ENCODE measurements at places on chromosomes 16 and 17.

GRCh38 chr17:27233059-27233458 is 60.9 kb upstream of the WSB1 start:
- no peak for DNase-seq

DNA sequence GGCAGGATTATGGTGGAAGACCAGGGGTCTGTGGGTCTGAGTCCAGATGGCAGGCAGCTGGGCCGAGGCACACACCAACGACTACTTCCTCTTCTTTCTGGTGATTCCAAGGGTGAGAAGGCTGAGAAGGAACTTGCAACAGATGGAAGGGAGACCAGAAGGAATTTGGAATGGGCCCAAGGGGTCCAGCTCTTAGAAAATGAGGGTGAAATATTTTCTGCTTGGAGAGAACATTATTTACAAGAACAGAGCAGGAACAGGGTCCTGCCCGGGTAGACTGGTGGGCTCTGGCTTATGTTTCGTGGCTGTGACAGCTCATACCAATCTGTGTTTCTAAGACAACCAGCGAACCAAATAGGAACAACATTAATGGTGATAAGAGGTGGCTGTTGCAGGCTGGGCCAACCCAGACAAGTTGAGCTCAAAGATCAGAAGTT is 36.6 kb downstream of the CCDC42 start:
- DNase-seq = no peak

- no peak for DNase-seq
Measured at GRCh38 chr16:68470461-68471150, 22.3 kb upstream of the SMPD3 start.

- no peak for DNase-seq
Measured at GRCh38 chr16:87789437-87790291, 23.9 kb upstream of the KLHDC4 start.

DNA sequence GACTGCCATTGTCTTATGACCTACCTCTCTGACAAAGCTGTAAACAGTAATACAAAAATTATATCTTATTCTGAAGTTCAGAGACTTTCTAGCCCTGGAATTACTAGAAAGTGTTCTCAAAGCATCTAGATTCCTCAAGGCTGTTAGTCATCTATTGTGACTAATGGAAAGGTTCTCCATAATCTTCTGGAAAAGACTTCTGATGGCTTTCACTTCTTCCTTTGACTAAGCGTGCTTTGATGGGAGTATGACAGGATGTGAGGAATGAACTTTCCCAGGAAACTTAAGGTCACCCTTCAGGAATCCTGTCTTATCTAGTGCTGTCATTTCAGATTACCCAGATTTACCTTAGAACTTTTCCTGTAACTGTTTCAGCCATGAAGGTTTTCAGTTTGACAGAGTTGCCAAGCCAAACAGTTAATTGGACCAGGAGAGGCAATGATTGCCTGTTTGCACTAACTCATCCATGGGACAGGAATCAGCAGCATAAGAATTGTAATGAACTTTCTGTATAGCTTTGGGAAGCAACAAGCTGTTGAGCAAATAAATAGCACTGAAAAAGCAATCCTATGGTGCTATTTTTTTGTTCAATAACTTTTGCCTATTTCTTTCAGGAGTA is 43.5 kb downstream of the AP2B1 start:
- DNase-seq = no peak

GRCh38 chr16:10652730-10653590 is 41.8 kb downstream of the TEKT5 start:
- DNase-seq = no peak

- DNase-seq = no peak
Measured at GRCh38 chr16:35150805-35151312, 1691.4 kb downstream of the TP53TG3F start.

DNA sequence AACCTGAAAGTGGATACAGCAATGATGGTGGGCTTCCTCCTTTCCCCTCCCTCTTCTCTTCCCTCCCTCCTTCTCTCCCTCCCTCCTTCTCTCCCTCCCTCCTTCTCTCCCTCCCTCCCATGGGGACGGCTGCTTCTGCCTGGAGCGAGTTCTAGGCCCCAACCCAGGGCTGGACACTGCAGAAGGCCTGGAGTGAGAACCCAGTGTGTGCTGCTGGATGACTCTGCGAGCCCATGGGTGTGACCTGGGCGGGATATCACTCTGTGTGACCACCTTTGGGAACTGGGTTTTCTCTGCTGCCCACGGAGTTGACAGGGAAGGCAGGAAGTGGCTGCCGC is 242.6 kb upstream of the GSE1 start:
- DNase-seq = no peak

DNA sequence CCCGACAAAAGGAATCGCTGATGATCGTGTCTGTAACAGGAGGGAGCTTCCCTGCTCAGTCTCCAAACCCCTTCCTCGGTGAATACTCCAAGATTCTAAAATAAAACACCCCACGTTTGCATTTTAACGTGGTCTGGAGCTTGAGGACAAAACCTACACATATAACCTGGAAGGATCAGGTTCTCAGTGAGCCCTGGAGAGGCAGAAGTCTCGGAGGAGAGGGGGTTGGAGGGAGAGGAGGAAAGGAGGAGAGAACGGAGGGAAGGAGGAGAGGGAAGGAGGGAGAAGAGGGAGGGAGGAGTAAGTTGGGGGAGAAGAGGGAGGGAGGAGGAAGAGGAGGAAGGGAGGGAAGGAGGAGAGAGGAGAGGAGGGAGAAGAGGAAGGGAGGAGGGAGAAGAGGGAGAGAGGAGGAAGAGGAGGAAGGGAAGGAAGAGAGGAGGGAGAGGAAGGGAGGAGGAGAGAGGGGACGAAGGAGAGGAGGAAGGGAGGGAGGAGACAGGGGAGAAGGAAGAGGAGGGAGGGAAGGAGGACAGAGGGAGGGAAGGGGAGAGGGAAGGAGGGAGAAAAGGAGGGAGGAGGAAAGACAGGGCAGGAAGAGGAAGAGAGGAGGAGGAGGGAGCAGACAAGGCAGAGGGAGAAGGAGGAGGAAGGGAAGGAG is 27.4 kb upstream of the GINS2 start:
- no peak for DNase-seq

DNA sequence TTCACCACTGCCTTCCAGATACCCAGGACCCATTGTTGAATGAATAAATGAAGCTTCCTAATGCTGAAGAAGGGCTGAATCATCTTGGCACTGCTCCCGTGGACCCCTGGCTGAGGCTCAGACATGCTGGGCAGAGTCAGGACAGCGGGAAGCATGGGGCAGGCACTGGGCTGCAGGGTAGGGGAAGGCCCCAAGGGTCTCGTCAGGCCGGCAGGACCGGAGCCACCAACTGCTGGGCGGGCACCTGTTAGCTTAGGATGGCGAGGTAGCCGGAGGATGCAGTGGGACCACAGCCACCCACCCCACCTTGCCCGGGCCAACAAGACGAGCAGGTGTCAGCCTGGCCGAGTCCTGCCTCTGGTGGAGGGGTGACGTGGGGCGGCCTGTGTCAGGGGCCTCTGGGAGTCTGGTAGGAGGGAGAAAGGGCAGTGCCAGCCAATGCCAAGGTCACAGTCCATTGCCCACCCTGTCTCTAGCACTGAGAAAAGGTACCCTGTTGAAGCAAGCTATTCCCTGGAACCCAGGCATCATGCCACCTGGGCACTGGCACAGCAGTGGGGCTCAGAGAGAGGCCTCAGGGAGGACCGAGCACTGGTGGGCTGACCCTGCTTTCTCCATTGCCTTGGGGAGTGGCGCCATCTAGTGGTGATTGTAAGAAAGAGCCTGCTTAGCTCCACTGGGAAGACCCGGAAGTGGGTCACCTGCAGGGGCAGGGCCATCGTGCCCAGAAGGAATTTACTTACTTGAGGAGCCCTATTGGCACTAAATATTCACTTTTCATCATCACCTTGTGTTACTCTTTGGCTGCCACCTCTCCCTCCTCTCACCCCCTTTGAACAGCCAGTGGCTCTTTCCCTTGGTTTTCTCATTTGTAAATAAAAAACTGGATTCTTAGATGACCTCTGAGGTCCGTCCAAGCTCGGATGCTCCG is 3.0 kb upstream of the DLX3 start:
- peak; percentile 52 for DNase-seq

DNA sequence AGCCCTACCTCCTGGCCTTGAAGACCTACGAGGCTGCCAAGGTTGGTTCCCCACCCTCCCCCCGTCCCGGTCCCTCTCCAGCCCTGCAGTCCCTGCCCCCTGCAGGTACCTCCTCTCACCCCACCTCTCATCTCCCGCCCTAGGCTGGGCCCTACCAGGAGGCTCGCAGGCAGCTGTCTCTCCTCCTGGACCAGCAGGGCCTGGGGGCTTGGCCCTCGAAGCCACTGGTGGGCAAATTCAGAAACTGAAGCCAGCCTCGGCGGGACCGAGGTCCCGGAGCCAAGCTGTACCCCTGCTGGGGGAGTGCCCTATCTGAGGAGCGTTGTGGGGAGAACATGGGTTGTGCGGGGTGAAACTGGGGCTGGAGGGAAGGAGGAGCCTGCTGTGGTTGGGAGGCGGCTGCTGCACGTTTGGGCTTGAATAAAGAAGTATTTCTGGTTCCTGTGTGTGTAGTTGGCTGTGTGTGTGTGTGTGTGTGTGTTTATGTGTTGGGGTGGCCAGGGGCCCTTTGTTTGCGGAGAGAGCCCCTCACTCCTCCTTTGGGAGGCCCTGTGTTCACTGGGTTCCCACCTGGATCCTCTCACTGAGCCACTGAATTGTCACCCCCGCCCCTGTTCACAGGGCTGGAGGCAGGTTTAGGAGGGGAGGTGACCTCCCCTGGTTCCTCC is 5.9 kb downstream of the ADAD2 start:
- DNase-seq = no peak

GRCh38 chr17:36944553-36944952 is 4.2 kb upstream of the AATF start:
- DNase-seq = no peak

- DNase-seq = no peak
Measured at GRCh38 chr17:56697190-56697589, 103.7 kb downstream of the NOG start.
